ENCODE measurements at places on chromosomes 1 and 21. TPM values are rescaled to one million over a fixed set of nuclear protein-coding genes. Genes with fewer than 3 reads are reported as not detected.

The COL8A2 gene
- total RNA-seq: 1.0 TPM

The ADGRL4 gene
- total RNA-seq: 25.3 TPM

The PPM1J gene
- total RNA-seq: 5.3 TPM

- no peak for DNase-seq
Observed at GRCh38 chr1:107896936-107897335, 68.0 kb downstream of the VAV3 start.

- DNase-seq: no peak
Observed at GRCh38 chr1:70930062-70930461, 117.6 kb downstream of the PTGER3 start.

- DNase-seq: no peak
Observed at GRCh38 chr1:83839566-83840173, 159.3 kb downstream of the TTLL7 start.
